Esophagus mucosa (tissue), 1 donor: ENCODE measurements at places on chromosomes 3 and 15. TPM values are rescaled to one million over a fixed set of nuclear protein-coding genes. Genes with fewer than 3 reads are reported as not detected.
A peak's percentile ranks its signal among the peaks of the same experiment; 100 is the strongest.

GRCh38 chr15:70248116-70249025 lies 150.7 kb upstream of the TLE3 start:
- no peak for ATAC-seq

DNA sequence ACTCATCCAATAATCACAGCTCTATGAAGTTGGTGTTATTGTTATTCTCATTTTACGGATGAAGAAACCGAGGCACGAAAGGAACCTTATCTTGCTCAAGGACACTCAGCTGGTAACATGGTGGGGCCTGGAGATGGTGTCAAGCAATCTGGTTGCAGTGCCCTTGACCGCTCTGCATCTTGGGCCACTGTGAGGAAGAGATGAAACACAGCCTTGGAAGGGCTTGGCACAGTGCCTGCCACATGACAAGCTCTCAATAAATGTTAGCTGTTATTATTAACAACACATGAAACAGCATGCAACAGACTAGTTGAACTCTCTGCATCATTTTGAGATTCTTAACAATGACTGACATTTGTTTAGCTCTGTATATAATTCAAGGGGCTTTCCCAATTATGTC lies 10.1 kb upstream of the ITGA11 start:
- ATAC-seq, result no peak

GRCh38 chr15:96331144-96331944 lies 844 bp downstream of the NR2F2 start:
- no peak for ATAC-seq

The CHAC1 gene
- 31.8 TPM for total RNA-seq

DNA sequence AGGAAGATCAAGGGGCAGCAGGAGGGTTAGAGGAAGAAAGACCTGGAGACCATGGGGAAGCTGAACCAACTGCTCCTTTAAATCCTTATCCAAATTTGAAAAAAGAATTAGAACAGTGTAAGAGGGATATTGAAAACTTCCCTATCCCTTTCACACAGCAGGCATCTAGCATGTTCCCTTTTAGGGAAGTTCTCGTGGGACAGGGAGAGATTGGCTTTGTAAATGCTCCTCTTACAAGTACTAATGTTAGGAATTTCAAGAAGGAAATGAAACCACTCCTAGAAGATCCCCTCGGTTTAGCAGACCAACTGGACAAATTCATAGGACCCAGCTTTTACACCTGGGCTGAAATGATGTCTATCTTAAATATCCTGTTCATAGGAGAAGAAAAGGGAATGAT lies 41.5 kb downstream of the PPCDC start:
- no peak for ATAC-seq

The GRK7 gene
- total RNA-seq, result not detected

The LRRC31 gene
- not detected for total RNA-seq

The RPL39L gene
- 12.0 TPM for total RNA-seq

DNA sequence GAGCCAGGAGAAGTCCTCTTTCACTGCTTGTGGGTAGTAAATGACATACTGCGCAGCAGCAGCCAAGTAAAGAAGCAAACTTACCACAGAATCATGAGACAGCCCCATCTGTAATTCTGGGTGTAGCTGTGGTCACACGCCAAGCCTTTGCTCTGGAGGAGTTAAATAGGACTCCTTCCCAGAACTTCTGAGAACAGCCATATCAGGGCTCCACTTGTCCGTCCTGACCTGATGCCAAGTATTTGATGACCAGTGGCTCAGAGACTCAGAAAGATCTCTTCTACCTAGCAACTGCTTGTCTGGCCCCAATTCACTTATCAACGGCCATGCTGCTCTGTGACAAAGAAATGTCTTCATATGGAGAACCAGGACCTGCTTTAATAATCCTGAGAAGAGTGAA lies 20.6 kb upstream of the GOLIM4 start:
- ATAC-seq, result peak; percentile 47

The RAB6B gene
- 3.3 TPM for total RNA-seq

DNA sequence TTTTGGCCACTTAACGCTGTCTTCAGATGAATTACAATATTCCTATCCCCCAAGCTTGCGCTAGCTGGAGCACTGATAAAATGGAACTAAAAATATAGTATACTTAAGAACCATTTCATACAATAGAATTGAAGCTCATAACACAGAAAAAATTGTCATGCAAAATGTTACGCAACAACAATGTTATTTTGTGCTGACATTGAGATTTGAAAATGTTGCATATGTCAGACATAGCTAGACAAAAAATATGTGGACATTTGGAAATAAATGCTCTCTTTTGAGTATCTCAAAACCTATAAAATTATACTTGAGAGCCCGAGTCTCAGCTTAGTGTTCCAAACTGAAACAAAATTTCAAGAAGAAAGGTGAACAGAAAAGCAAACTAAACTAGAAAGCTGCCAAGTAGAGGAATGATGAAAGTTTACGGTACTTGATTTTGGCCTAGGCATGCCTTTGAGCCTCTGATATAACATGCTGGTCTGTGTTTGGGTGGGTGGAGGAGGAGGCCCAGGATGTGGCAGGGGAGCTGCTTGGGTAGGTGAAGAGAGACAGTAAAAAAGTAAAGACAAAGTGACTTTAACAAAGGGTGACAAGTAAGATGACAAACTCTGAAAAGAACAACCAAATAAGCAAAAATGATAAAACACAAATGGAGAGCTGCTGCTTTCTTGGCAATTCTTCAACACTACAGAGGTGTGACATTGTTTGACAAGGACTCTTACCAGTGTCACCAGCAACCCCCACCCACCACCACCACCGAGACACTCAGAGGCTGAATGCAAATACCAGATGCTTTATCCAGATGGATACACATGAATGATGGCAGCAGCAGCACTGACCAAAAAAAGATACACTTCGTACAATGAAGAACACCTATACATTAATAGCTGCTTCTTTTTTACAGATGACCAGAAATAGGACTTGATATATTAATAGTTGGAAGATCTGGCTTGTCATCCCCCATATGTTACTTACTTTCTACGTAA lies 129.3 kb upstream of the FEZF2 start:
- ATAC-seq, result no peak

DNA sequence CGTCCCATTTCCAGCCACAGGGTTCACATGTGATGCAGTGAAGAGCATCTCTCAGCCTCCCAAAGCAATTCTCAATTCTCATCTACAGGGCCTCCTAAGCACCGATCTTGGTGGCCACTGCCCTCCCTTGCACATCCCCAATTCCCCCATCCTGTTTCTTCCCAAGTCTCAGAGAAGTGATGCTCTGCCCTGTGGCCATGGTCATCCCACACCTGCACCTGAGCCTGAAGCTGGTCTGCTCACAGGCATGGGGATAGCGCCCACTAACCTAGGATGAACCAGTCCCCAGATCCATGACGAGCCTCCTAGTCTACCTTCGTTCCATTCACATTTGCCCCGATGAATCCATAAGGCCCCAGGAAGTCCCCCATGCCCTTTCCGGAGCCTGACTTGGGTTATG lies 201.5 kb downstream of the UACA start:
- no peak for ATAC-seq

The DNAH12 gene
- 0.08 TPM for total RNA-seq
